Stimulated activated CD8-positive, alpha-beta memory T cell treated with anti-CD3 and anti-CD28 coated beads, Interleukin-2, amount 100 ng/mL, for 1 hour (primary cell): ENCODE measurements at places on chromosomes 12 and 14.

- DNase-seq, result no peak
These were observed 25.5 kb downstream of the TSPAN11 start for GRCh38 chr12:30952015-30952414.

GRCh38 chr12:48859607-48860006 is 6.1 kb downstream of the RND1 start:
- no peak for DNase-seq

GRCh38 chr12:6262211-6262610 is 48.3 kb upstream of the PLEKHG6 start:
- DNase-seq, result no peak

DNA sequence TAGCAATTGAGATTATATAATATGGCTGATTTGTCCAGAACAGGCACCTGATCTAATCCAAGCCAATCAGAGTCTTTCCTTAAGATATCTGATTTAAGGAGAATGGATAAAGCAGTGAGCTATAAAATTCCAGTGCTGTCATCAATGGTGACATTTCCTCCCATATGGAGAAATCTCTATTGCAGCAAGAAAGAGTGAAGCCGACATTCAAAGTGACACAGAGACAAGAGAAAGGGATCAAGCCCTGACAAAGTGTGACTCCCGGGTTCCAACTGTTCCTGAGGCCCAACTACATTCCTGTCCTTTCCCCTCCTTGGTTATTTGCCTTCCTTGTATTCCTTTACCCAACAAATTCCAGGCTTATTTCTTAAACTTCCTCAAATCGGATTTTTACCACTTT is 430.0 kb upstream of the SOX5 start:
- no peak for DNase-seq

DNA sequence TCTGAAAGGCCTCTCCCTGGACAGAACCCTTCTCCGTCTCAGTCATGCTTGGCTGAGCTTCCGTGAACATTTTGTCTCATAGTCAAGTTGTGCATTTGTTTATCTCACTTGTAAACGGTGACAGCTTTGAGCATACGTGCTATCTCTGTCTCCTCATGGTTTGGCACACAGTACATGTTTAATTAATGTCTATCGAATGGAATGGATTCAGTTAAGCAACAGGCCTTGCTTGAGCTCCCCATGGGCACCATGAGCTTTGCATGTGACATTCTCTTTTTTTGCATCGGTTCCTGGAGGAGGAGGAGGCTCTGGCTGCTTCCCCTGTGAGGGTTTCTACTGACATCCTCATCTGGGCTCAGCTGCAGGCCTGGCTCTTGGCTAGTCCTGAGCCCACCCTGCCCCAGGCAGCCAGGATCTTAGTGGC is 80.0 kb downstream of the PRIMA1 start:
- DNase-seq, result no peak

DNA sequence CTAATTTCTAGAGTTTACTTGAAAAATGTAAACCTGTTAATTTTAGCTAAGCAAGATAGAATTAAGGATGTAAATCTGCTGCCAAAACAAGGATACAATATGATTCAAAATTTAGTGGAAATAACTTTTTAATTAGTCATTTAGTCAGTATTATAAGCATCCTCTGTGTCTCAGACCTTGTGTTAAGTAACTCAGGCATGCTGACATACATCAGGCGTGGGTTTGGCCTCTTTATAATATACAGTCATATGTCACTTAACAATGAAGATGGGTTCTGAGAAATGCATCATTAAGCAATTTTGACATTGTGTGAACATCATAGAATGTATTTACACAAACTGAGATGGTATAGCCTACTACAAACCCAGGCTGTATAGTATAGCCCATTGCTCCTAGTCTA is 386.9 kb downstream of the ZFP36L1 start:
- no peak for DNase-seq

- DNase-seq, result no peak
These were observed 25.7 kb downstream of the JKAMP start for GRCh38 chr14:59510001-59510400.

DNA sequence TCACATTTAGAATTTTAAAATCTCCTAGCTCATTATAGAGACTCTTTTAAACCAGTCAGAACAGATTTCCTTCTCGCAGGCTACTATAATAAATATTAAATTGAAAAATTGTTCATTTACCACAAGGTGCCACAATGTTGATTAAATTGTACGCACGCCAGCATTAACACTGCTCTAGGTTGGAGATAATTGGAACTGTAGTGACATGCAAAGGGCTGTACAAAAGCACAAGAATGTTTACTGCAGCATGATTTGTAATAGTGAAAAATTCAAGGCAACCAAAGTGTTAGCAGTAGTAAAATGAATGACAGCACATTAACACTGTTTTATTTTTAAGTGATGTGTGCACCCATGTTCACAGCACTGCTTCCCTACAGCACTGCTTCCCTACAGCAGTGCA is 52.5 kb downstream of the TMEM132D start:
- no peak for DNase-seq

DNA sequence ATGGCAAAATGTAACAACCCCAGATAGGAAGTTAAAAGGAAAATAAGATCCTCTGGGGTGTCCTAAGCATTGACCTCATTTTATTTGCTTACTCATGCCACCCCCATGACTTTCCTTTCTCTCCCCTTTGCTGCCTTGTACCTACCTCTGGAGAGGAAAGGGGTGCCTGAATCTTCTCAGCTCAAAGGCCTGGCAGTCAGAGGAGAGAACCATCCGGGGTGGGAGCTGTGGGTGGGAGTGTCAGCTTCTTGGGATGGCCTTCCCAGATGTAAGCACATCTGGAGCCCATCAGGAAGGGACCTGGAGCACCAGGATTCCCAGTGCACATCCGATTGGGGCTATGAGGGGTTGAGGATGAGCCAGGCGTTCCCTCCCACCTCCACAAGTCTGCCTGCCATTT is 5.2 kb upstream of the ITGA5 start:
- no peak for DNase-seq

- DNase-seq, result no peak
These were observed 423.0 kb downstream of the DIO2 start for GRCh38 chr14:79788346-79788745.

DNA sequence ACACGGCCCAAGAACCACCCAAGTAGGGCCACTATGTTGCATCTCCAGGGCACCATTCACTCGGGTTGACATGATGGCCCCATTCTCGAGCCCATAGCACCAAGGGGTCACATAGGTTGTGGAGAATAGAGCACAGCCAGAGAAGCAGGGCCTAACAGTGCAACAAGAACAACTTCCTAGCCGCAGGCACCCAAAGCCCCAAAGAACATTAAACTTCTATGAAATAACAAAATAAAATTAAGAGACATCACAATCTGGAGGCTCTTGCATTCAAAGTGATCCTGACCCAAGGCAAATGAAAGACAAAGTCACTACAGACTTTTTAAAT is 1.9 kb downstream of the KRT4 start:
- DNase-seq, result no peak

DNA sequence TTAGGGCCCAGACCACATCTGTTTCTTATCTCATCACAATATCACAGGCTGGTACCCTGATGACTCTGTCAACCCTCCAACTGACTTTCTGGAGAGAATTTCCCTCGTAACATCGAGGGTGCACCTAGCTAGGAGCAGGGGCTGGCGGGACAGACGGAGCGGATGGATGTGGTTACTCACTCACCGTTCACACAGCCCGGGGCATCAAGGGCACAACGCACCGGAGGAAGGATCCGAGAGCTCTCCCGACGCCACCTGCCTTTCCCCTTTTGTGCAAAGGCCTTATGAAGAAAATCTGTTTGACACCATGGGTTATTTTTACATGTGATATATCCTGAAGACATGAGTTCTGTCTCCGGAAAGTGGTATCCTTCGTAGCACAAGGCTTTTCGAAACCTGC is 31.4 kb downstream of the SLC15A4 start:
- DNase-seq, result no peak

DNA sequence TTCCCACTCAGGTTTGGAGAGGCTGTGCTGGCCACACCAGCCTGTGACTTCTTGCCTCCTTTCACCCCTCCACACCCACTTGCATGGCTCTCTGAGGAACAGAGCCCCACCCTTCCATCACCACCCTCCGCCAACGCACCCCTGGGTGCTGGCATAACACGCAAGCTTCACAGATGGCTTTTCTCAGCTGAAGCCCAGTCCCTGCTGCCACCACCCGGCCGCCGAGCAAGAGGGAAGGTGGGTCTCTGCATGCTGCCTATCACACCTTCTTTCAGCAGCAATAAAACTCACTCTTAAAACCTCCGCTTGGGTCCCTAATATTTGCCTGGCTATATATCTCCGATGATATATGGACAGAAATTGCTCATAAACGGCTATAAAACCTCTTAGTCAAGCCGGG is 41.6 kb downstream of the SMUG1 start:
- no peak for DNase-seq

DNA sequence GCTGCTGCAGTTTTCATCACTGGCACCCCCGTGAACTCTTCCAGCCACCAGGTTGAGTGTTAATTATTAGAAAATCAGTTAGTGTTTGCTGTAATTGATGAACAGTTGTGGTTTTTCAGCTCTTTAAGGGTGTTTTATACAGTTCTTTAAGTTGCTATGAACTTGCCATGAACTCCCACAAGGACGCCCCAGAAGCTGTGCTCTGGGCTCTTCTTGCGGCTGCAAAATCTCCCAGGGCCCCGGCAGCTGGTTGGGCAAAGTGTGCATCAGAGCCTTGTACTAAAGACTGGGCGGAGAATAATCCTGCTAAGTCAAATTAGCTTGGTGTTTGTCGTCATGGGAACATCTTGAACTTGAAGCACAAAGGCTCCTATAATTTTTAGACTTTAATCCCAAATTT is 82.2 kb downstream of the EML1 start:
- DNase-seq, result no peak

DNA sequence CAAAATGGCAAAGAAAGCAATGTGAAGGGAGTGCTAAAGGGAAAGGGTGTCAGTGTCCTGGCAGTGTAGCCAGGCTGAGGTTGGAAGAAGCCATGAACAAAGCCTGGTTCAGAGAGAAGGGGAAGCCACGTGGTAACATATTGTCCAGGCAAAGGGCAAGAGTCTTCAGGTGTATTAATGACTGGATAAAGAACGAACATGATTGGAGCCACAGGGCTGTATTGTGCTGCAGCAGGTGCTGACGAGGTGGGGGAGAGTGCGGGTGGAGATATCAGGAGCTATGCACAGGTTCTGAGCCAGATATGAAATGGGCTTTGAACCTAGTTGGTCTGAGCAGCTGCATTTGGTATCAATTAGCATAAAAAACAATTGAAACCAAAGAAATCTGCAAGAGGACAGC is 18.6 kb upstream of the EMP1 start:
- DNase-seq, result no peak

GRCh38 chr12:129201029-129201428 is 347.8 kb downstream of the GLT1D1 start:
- no peak for DNase-seq

DNA sequence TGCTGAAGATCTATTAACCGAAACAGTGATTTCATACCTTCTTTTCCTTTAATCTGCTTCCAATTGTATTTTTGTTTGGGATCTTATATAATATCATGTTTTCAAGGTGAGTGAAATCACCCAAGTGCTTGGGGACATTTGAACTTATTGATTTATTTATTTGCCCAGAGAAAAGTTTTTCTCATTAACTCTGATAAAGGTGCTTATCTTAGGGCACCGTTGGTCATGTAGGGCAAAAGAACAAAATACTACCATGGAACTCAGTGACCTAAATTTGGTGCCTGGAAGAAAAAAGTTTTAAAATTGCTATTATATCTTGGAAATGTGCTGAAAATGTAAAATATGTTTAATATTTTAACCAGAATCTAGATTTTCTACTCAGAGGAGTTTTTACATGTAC is 207.4 kb upstream of the NPAS3 start:
- no peak for DNase-seq
